ACHN (cell line): ENCODE measurements at places on chromosomes 6 and 20.

DNA sequence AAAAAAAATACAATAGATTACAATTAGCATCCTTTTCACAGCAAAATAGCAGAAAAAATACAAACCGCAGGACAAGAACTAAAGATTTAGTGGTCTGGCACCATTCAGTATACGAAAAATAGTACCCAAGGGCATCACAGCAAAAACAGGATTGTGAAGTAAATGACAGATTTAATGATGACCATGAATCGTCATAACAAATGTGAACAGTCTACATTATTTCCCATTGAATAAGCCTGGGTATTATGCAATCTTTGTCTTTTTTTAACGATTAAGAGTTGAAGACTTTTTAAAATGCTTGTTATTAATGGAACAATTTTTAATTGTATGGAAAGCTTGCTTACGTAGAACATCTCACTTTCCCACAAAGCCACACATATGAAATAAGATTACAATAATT, 432.8 kb downstream of the PKHD1 start:
- no peak for DNase-seq

- no peak for DNase-seq
Observed at GRCh38 chr6:100117680-100118079, 123.7 kb upstream of the MCHR2 start.

- peak; percentile 84 for DNase-seq
Observed at GRCh38 chr6:37102299-37103168, 67.4 kb upstream of the PIM1 start.

- no peak for DNase-seq
Observed at GRCh38 chr6:51844336-51844735, 243.1 kb downstream of the PKHD1 start.

- DNase-seq, result no peak
Observed at GRCh38 chr20:57952136-57952535, 242.3 kb upstream of the PMEPA1 start.

DNA sequence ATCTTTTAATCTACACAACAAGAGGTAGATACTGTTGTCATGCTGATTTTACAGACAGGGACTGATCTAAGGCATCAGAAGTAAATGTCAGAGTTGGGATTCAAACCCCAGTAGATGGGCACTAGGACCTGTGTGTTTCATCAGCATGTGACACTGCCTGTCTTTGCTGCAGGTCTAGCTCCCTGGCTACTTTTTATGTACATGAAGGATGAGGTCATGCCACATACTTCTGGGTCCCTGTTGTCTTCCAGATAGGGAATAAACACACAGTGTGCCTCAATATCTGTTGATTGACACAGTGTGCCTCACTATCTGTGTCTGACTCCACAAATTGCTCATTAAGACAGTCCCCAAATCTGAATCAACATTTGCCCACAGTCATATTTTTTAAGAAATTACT, 106.9 kb downstream of the TFAP2B start:
- no peak for DNase-seq

GRCh38 chr6:80029470-80029869, 25.0 kb downstream of the TTK start:
- DNase-seq, result no peak

- no peak for DNase-seq
Observed at GRCh38 chr20:36969478-36970186, 18.1 kb upstream of the SAMHD1 start.

GRCh38 chr20:53331151-53331973, 262.3 kb downstream of the ZNF217 start:
- peak; percentile 16 for DNase-seq

DNA sequence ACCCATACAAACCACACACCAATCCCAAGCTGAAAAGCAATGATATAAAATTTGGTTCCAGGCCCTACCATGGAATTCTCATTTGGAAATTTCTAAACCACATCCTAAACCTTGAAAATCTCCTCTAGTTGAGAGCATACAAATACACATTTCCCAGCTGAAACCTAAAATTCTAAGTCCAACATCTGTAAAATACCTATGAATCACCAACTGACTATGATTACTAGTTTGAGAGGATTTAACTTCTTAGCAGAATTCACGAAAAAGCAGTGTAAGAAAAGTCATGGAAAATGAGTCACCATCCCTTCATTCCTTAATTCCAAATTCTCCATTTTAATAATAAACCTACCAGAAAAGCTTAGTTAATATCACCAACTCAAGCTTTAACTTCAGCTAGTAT, 15.4 kb downstream of the RANBP9 start:
- DNase-seq, result no peak

GRCh38 chr6:36613200-36613995, 19.2 kb downstream of the SRSF3 start:
- no peak for DNase-seq

- DNase-seq, result no peak
Observed at GRCh38 chr6:37463110-37463509, 30.1 kb downstream of the CMTR1 start.

- DNase-seq, result peak; percentile 7
Observed at GRCh38 chr20:52622081-52622480, 350.1 kb upstream of the TSHZ2 start.

GRCh38 chr6:40015530-40015929, 81.3 kb upstream of the MOCS1 start:
- DNase-seq, result no peak

- DNase-seq, result no peak
Observed at GRCh38 chr6:139099984-139100383, 34.9 kb upstream of the HECA start.

DNA sequence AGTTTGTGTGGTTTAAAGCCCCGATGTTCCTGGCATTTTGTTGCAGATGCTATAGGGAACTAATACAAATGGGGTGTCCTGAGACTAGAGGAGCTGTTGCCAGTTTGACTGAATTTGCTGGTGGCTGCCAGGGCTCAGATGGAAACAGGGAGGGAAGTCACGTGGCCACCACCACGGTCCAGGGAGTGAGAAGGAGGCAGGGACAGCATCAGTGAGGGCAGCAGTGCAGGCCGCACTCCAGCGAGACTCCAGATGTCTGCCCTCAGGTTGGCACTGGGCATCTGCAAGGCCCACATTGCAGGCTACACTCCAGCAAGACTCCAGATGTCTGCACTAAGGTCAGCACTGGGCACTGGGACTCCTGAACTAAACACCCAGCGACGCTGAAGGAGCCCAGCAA, 86.2 kb downstream of the RAMACL start:
- no peak for DNase-seq

DNA sequence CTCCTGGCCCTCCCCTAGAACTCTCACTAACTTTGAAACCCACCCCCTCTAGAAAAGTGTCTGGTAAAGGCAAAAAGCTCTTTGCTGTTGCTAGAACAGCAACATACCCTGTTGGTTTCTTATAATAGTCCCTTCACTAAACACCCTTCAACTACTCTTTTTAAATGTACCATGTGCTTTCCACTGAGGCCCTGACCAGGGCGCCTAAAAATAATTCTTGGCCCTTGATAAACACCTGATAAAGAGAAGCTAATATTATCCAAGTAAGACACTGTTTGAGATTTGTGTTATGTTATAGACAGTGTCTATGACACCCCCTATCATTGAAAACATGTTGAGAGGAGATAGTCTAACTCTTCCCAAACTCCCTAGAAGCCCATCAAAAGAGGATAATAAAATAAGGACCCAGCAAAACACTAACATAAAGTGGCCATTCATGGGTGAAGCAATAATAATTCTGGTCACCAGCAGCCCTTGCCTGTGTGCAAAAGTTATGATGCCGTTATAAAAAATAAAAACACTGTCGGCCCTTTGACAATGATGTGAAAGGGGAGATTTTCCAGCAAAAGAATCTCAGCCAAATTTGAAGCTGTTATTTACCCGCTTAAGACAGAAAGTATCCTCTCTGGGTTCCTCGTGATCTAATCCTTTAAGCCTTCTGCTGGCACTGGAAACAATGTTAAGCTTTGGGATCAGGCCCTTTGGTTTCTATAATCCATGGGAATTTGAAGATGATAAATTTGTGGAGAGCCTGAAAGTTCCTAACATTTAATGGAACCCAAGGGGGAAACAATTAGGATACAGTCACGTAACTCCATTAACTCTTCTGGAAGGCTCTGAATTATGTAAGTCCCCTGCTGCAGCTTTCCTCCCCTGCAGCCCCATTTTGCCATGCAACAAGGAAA, 122.6 kb upstream of the PLCB4 start:
- no peak for DNase-seq

DNA sequence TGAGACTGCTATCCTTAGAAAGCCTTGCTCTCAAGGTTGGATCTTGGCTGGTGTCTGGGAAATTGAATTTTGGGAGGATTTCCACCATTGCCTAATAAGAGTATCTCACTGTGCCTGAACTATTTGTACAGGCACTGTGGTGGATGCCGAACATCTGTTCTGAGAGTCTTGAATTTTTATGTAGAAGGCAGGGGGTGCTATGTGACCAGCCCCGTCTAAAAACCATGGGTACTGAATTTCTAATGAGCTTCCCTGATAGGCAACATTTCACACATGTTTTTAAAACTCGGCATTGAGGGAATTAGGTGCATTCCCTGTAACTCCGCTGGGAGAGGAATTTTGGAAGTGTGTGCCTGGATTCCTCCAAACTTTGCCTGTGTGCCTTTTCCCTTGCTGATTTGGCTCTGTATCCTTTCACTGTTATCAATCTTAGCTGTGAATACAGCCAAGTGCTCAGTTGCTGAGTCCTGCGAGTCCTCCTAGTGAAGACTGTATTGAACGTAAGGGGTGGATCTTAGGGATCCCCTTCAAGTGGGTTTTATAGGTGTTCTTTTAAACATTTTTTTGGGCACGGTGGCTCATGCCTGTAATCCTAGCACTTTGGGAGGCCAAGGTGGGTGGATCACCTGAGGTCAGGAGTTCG, 27.6 kb upstream of the SCAF8 start:
- no peak for DNase-seq

DNA sequence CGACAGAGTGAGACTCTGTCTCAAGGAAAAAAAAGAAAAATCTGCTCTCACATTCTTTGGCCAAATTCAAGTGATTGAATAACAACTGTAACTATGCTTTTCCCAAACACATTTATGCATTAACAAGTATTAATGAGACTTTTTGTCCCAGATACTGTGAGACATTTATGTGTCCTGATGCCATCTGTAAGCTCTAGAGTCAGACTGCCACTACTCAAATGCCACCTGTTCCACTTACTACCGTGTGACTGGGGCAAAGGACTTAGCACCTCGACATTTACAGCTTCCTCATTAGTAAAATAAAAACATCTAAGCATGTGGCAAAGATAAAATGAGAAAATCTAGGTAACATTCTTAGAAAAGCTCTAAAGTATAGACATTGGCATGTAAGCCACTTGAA, 178.1 kb upstream of the MARCKS start:
- no peak for DNase-seq

GRCh38 chr20:40322941-40323340, 366.1 kb downstream of the MAFB start:
- no peak for DNase-seq

DNA sequence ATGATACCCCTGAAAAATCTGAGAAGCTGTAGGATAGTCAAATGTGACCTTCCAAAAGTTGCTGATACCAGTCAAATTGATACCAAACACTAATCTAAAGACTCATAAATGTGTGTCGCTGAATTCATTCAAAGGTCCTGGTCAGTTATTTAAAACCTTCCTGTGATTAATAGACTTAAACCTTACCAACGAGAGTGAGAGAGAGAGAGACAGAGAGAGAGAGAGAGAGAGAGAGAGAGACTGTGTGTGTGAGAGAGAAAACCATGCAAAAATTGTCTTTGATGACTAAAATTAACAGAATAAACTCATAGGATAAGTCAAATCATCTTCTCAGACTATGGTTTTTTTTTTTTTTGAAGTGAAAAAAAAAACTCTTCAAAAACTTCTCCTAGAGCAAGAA, 370.9 kb upstream of the HS3ST5 start:
- DNase-seq, result no peak

DNA sequence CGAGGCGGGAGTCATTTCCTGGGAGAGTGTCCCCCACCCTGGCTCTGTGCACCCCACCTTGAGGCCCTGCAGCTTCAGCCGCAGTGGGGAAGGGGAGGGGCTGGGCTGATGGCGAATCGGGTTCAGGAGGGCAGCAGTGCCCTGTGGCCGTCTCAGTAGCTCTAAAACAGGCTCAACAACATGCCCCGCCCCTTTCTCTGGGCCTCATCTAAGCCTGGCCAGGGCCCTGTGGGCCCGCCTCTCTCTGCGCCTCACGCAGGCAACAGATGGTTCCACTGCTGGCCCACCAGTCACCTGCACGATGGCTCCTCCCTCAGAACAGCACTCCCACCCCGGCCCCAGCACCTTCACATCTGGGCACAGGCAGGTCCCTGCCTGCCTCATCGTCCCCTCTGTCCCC, 30.2 kb downstream of the CHRNA4 start:
- no peak for DNase-seq

- no peak for DNase-seq
Observed at GRCh38 chr20:25225642-25226432, 22.0 kb upstream of the PYGB start.

DNA sequence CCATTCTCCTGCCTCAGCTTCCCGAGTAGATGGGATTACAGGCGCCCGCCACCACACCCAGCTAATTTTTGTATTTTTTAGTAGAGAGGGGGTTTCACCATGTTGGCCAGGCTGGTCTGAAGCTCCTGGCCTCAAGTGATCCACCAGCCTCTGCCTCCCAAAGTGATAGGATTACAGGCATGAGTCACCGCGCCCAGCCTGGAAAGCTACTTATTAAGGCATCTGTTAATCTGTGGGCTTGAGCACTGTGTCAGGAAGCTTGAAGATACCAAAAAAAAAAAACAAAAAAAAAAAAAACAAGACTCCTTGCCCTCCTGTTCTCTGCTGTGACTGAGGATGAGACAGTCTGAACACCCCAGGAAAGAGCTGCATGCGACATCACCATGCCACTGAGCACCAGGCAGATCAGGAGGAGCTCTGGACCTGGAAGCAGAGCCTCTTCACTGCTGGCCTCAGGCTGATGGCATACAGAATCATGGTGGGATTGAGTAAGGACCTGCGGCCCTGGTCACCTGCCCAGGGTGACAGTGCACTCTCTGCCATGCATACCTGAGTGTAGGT, 166.5 kb upstream of the SNX9 start:
- no peak for DNase-seq

GRCh38 chr20:1272368-1273100, 6.4 kb downstream of the SNPH start:
- no peak for DNase-seq

- DNase-seq, result no peak
Observed at GRCh38 chr6:894274-894673, 201.3 kb upstream of the EXOC2 start.

DNA sequence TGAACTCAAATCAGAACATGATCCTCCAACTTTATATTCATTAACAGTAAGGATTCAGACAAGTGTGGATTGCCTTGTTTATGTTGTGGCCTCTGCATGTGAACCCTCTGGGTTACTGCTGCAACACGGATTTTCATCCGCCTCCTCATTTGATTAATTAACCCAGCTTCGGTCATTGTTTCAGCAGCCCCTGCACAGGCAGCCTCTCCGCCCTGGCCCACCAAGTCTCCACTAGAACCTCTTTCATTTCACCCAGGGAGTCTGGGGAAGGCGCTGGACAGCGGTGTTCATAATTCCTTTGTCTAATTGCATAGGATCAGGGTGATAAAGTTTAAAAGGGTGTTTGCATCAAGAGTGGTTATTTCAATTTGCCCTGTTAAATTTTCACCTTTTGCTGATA, 15.7 kb downstream of the NKX2-2 start:
- no peak for DNase-seq
